ENCODE measurements at places on chromosomes 11 and 22. TPM values are rescaled to one million over a fixed set of nuclear protein-coding genes. Genes with fewer than 3 reads are reported as not detected.

The LMO2 gene
- 18.9 TPM for total RNA-seq

The SCGB1D2 gene
- total RNA-seq: not detected

The ELP4 gene
- 15.7 TPM for total RNA-seq

The KRTAP5-1 gene
- not detected for total RNA-seq

The OR8G1 gene
- not detected for total RNA-seq

The MYEOV gene
- 19.1 TPM for total RNA-seq

The POLR2L gene
- total RNA-seq: 77.9 TPM

The THOC5 gene
- 30.9 TPM for total RNA-seq

The ST13 gene
- 141 TPM for total RNA-seq

The OVCH2 gene
- 0.21 TPM for total RNA-seq

The GP1BB gene
- 4.8 TPM for total RNA-seq

The LGALS12 gene
- total RNA-seq: not detected

The GAS2L1 gene
- total RNA-seq: 26.9 TPM

The APOL4 gene
- total RNA-seq: 1.3 TPM

The SLN gene
- total RNA-seq: not detected

Data from esophagus squamous epithelium (tissue), 5 donors.